ENCODE measurements at places on chromosomes 1 and 21.

DNA sequence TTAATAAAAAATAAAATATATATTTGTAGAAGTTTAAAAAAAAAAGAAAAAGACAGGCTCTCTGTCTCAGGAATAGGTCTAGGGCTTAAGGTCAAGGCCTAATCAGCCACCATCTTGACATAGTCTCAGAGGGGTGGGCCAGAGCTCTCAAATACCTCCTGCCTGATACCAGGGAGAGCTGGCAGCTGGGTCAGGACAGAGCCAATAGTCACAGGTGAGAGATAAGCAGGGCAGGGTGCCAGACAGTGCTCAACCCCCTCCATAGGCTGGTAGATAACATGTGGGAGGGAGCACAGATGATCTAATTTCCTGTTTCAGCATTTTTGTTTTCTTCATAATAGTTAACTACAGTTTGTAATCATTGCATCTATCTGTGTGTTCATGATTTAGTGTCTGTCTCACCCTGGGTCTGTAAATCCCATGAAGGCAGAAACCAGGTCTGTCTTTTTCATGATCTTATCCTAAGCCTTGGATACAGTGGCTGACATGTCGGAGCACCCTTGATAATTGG, 152.0 kb upstream of the GRIK3 start:
- DNase-seq, result no peak

- no peak for DNase-seq
Observed at GRCh38 chr1:19651141-19651737, 7.1 kb downstream of the NBL1 start.

DNA sequence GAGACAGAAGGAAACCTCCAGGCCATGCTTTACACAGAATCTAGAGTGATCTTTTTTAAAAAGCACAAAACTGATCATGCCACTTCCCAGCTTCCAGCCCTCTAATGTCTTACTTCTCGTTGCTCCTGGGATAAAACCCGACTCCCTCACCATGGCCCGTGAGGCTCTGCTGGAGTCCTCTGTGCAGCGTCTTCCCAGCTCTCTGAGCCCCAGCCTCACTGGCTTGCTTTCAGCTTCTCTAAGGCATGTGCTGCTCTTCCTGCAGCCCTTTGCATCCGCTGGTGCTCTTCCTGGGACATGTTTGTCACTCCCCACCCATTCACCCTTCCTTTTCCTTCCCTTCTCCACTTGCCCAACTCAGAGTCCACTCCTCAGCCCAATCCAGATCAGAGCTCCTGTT, 184.1 kb downstream of the AK5 start:
- DNase-seq, result no peak

DNA sequence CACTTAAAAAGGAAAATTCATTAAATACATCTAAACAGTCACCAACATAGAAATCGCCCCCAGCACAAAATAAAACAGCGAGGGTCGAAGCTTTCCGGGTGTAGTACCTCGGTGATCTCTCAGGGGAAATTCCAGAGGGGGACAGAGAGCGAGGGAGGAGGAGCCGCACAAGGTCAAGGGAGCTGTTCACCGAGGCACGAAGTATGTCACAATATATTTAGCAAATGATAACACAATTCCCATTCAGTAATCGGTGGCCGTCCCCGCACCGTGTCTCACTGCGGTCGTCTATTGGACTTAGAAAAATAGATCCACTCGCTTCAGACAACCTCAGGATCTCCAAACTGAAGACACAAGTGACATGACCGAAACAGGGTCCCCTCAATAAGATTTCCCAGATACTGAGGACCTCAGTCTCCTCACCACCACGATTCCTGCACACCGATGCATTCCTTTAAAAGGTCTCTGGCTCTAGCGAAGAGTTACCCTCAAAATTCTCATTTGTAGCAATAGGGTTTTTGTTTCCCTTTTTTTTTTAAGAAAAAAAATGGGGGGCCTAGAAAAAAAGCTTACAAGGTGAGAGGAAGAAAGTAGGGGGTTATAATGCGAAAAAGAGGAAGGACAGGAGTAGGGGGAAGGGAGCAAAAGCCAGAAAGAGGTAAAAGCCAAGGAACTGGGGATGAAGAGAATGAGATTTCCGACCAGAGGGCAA, 1.1 kb downstream of the LPGAT1 start:
- no peak for DNase-seq

DNA sequence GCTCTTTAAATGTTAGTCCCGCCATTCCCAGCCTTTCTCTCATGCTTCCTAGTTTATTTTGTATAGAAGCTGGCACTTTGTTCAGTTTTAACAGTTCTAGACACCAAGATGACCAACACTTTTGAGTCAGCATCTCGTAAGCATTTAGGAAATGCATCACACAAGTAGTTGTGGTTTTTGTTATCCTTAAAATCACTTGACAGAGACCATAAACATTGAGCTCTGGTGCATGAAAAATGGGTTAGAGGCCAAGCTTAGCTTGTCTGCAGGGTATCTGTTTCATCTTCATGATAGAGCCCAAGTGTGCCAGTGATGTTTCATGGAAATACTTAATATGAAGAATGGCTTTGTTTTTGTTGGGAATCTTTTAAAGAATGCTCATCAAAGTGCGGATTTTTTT, 159.7 kb downstream of the DISP1 start:
- DNase-seq, result no peak

Measured in esophagus squamous epithelium (tissue), 5 donors.